Mononuclear cell (primary cell): ENCODE measurements at places on chromosomes 3 and 15. TPM values are rescaled to one million over a fixed set of nuclear protein-coding genes. Genes with fewer than 3 reads are reported as not detected.

Gene TIMP4
- total RNA-seq = not detected

Gene CCR8
- total RNA-seq = 2.2 TPM

Gene KIF15
- 1.5 TPM for total RNA-seq

Gene GOLGA8B
- total RNA-seq = 186 TPM

Gene DUOX1
- total RNA-seq = 0.10 TPM

Gene CCNDBP1
- total RNA-seq = 110 TPM
